ENCODE measurements at places on chromosomes 5 and 9.

GRCh38 chr5:61202213-61202612 lies 39.9 kb upstream of the SMIM15 start:
- no peak for DNase-seq

DNA sequence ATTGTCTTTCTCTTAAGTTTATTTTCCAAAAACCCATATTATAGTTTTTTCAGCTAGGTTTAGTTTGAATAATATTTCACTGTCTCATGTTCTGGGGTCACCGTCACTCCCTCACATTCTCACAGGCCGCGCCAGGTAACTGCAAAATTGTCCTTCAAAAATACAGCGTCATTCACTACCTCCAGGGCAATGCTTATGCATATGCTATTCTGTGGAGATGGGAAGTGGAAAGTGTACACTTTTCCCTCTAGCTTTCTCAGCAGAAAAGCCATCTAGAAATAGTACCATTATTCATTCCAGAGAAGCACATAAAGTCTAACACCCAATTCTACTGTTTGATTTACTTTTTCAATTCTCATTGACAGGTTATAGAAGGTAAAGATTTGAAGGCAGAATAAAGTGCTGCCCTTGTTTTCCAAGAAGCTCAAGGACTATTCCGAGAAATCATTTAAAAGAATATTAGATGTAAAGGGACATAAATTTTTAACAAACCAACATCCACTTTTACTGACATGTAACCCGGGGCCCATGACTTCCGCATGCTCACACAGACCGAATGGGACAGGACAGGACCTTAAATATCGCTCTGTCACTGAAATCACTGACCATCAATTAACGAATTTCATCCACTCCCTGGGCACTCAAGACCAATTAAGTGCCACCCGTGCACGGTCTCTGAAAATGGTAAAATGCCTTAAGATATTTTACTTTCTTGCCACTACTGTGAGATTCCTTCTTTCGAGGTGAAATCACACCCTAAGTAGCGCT lies 720 bp downstream of the NUDT12 start:
- no peak for DNase-seq

GRCh38 chr9:129437626-129438323 lies 183.1 kb downstream of the C9orf50 start:
- no peak for DNase-seq

DNA sequence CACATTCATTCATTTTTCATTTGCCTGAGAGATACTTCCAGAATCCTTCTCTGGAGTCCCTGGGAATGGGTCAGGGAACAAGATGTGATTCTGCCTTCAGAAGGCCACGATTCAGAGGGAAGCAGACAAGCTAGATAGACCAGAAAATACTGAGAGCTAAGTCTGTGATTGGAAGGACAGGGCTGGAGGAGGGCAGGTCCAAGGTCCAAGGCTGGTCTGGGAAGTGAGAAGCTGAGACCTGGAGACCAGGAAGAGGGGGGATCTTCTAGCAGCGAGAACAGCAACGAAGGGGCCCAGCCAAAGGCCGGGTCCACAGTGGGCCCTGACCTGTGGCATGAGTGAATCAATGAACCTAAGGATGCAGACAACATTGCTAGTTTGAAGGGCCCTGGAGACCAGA lies 4.1 kb upstream of the IER5L start:
- no peak for DNase-seq

- DNase-seq, result no peak
Measured at GRCh38 chr9:2337627-2338026, 284.0 kb upstream of the VLDLR start.

- DNase-seq, result no peak
Measured at GRCh38 chr9:25913806-25914205, 235.6 kb upstream of the TUSC1 start.

DNA sequence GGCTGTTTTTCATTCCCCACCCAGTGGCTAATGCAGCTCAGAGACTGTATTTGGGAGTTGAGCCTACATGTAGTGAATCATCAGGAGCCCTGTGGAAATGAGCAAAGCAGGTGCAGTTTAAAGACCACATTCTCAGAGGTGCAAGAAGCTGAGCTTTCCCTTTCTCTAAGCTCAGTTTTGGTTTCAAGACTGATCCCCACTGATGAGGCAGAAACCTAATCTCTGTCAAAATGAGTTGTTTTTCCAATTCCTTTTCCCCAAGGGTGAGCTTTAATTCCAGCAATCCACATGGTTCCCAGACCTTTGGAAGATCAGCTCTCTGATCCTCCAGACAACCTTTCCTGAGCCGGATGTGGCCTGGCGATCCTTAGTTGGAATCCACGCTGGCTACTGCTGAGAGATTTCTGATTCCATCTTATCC lies 420.5 kb downstream of the EBF1 start:
- DNase-seq, result no peak

GRCh38 chr9:136995772-136996311 lies 526 bp downstream of the CLIC3 start:
- no peak for DNase-seq

DNA sequence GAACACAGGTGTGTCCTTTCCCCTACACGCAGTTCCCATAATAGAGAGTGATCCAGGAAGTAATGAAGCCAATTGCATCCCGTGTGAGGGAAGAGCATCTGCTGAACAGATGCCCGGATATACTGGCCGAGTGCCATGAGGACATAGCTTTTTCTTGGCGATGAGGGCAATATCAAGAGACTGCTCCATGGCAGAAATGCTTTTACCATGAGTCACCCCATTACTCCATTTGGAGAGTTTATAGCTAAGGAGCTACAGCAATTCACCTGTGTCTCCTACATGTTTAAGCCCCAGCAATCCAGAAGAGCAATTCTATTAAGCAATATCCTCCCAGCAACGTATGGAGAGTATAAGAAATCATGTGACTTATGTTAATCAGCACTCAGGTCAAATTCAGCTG lies 222.0 kb upstream of the KLF4 start:
- DNase-seq, result no peak

DNA sequence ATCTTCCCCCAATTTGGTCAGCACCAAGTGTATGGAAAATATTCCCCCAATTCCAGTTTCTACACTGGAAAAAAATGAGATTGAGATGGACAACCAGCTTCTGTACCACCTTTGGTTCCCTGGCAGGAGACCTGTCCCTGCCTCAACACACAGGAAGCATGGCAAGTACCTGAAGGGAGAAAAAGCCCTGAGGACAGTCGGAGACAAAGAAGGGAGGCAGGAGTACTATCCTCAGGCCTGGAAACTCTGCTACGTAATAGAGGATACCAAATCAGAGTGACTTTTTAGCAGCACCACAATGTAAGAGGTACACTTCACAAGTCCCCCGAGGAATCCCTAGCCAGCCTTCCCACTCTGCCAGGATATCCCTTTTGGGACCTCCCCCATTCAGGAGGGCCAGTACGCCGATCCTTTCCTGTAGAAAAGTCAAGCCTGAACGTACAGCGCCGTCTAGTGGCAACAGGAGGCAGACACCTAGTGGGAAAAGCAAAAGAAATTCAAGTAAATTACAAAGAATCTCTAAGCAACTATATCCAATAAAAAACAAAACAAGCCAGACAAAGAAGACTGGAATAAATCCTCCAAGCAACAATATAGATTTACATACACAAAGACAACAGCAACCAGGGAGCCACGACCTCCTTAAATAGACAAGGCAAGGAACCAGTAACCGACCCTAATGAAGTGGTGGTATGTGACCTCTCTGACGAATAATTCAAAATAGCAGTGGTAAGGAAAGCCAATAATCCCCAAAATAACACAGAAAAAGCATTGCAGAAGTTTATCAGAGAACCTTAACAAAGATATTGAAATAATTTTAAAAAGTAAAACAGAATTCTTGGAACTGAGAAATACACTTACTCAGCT lies 63.3 kb upstream of the SLCO6A1 start:
- no peak for DNase-seq

- DNase-seq, result no peak
Measured at GRCh38 chr9:104912606-104913005, 15.3 kb downstream of the ABCA1 start.

DNA sequence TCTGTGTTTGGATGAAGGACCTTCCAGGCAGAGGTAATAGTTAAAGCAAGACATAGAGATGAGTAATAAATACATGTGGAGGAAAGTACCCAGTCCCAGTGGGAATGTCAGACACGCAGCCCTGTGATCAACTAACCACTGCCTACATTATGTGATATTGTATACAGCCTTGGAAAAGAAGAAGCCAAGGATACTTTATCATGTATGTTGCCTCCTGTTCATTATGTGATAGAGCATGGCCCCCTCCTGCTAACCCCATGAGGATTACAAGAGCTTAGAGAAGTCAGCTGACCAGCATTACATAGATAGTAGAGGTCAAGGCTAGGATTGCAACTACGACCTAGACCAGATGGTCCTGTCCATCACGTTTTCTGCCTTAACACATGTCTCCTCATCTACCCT lies 497.0 kb upstream of the TNC start:
- DNase-seq, result no peak

- no peak for DNase-seq
Measured at GRCh38 chr9:136399176-136400037, 563 bp downstream of the SNAPC4 start.

DNA sequence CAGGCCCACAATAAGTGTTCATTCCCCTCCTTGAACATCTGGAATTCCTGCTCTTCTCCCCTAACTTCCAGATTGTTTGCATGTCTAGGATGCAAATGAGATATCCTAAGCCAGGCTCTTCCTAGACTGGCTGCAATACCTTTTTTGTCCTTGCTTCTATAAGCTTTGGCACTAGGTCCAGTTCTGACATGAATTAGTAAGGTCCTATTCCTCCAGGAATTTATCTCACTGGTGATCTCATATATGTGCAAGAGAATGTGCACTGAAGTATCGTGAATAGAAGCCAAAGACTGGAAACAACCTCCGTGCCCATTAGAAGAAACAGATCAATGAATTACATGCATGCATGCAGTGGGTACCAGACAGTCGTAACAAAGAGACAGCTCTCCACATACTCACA lies 25.2 kb downstream of the DUSP1 start:
- DNase-seq, result no peak

DNA sequence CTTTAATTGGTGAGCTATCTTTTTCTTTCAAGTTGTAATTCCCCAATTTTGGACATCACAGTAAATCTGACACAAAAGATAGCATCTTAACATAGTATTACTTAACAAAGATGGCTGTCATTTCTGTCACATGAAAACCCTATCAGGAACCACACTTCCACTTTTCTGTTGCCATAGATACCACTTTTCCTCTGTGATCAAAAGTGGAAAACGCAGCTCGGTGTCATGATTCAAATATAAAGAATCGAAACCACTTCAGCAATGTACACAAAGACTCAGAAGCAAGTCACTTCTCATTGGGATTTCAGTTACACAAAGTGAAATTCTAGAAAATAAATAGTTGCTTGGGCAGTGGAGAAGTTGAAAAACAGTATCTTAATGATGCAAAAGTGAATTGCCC lies 524.9 kb upstream of the ITGA1 start:
- DNase-seq, result no peak

- no peak for DNase-seq
Measured at GRCh38 chr9:123346826-123347225, 9.2 kb upstream of the CRB2 start.

- DNase-seq, result no peak
Measured at GRCh38 chr5:174159327-174160114, 114.0 kb downstream of the NSG2 start.

DNA sequence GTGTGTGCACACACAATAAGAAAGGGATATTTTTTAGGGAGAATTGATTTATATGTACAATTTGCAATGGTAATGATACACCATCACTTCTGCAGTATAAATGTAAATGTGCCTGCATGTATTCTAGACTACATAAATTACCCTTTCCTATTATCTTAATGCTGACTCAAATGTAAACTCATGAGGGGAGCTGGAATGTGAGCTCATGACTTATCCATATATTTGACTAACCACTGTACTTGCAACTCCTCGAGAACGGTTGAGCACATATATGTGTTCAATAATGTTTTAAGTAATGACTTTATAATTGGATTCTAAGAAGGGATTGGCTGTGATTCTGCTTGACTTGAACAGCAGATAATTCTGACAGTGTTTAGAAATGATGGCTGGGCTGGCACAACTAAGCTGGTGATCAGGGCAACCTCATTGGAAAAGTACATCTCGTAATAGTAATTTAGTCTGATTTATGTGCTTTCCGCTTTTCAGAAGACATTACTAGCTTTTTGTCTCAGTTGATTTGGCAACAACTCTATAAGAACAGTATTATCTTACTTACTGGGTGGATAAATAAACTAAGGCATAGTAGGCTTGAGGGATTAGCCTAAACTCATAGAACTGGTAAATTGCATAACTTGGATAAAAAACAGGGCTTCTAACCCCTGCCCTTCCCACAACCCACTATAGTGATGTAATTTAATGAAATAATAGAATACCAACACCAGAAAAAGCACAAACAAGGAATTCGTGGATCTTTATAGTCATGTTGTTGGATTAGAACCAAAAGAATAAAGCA lies 130.2 kb upstream of the SPEF2 start:
- DNase-seq, result no peak

DNA sequence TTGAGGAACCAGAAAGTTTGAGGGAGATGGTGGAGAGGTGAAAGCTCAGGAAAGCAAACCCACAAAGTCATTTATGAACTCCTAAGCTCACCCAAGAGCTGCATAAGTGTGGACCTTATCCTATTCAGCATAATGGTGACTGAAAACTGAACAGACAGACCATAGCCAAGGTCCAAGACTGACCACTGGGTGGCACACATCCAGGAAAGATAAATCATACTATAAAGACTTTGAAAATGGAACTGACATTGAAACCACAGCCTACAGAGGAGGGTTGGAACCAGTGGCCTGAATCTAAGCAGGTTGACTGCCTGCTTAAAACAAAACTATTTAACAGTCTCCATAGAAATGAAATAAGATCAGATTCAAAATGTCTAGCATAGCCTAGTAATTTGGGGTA lies 121.0 kb upstream of the RGS7BP start:
- no peak for DNase-seq

DNA sequence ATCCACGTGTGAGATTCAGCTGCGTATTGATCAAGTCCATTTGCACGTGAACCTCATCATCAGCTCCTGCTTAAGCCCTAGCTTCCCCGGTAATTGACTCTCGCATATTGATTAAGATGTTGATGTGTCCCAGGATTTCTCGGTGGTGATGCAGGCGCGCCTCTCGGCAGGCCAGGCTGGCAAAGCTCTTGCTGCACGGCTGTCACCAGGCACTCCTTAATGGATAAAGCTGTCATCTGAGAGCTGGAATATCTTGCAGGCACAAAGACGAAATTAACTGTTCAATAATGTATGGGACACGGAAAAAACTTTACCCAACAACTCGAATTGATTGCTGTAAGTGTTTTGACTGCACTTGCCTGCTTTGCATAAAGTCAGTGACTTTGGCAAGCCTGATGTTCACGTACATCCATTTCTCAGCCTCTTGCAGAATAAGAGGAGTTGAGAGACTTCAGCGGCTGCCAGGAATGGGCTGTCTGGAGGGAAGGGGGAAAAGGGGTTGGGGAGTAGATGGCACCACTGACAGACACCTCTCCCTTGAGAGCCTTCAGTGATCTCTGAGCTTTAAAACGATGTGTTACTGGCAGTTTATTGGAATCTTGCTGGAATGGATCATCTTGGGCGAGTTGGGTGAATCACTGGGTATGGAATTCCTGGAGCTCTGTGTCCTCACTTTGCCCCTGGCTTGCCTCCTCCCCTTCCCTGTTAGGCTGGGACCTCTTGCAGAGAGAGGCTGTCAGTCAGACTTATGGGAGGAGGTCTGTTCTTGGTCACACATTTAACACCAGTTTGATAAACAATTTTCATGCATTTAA lies 650.3 kb downstream of the CCDC171 start:
- no peak for DNase-seq

GRCh38 chr9:78866207-78867132 lies 569.5 kb downstream of the PSAT1 start:
- no peak for DNase-seq

Measured in effector CD4-positive, alpha-beta T cell (primary cell).